Stimulated activated CD8-positive, alpha-beta memory T cell treated with anti-CD3 and anti-CD28 coated beads, Interleukin-7, amount 100 ng/mL, for 48 hours (primary cell): ENCODE measurements at places on chromosomes 11 and 22.
A peak's percentile ranks its signal among the peaks of the same experiment; 100 is the strongest.

GRCh38 chr11:72947229-72947628, 133.0 kb downstream of the ATG16L2 start:
- DNase-seq, result no peak

- DNase-seq, result peak; percentile 25
Observed at GRCh38 chr11:61507962-61508861, at the start of gene LRRC10B. LRRC10B (plus strand) TSS chr11:61508749; CDS start chr11:61508999, 250 bp downstream.

DNA sequence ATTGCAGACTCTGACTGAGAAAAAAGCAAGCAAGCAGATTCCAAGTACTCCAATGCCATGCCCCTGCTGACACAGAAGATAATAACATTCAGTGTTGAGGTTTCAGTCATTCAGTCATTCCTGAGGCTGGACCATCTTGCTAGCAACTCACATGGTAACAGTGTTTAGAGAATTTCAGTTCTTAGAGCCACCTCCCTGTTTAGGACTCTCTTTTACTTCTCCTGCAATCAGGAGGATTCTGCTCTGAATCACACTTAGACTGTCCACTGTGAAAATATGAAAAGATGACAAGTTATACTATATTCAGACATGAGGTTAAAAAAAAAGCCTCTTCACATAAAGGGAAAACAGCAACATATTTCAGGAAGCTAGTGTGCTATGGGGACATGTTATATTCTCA, 183.9 kb upstream of the CTSC start:
- DNase-seq, result no peak

DNA sequence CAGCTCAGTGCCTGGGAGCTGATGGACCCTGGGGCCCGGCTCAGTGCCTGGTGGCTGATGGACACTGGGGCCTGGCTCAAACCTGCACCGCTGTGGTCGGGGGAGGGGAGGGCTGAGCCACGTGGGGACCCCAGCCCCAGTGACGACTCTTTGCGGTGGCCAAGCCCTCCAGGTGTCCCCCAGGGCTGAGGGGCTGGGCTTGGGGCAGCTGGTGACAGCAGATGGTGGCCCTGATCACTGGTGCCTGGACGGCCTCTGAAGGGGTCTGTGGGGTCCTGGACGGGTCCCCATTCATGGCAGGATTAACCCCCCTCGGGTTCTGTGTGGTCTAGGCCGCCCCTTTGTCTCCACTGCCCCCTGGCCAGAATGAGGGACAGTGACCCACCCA, 3.4 kb upstream of the MUC5B start:
- DNase-seq, result no peak

DNA sequence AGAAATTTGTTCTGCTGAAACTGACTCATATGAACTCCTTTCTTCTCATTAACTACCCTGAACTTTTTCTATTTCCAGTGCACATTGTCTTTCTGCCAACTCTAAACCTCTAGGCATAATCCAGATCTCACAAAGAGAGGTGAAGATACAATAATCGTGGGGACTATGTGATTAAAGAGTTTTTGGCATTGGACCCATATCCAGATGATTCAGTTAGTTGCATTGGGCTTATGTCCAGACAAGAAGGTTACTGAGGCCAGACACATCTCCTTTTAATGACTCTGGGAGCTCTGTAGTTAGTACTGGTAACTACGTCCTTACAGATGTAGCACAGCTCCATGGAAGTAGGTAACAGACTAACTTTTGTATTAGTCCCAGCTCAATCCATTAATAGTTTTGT, 273.0 kb downstream of the CASP12 start:
- DNase-seq, result no peak

GRCh38 chr11:6417907-6418556, 862 bp downstream of the APBB1 start:
- DNase-seq, result no peak

DNA sequence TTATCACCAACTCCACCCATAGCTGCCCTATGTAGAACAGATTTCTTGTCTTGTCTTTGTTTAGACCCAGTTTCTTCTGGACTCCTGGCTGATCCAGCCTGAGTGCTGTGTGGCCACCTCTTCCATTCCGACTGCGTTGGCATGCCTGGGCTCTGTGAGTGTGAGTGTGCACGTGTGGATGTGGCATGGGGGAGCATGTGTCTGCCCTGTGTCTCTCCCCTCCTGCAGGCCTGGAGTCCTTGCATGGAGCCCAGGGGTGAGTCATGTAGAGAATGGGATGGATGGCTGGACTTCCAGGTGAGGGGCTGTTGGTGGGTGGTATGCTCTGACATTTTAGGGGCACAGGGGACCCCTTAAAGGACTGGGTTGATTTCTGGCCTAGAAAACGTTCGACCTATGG, 194.7 kb downstream of the GRIK4 start:
- no peak for DNase-seq

- DNase-seq, result no peak
Observed at GRCh38 chr22:32926600-32926999, 125.1 kb downstream of the TIMP3 start.

GRCh38 chr11:123568367-123568870, 86.0 kb downstream of the SCN3B start:
- DNase-seq, result no peak

DNA sequence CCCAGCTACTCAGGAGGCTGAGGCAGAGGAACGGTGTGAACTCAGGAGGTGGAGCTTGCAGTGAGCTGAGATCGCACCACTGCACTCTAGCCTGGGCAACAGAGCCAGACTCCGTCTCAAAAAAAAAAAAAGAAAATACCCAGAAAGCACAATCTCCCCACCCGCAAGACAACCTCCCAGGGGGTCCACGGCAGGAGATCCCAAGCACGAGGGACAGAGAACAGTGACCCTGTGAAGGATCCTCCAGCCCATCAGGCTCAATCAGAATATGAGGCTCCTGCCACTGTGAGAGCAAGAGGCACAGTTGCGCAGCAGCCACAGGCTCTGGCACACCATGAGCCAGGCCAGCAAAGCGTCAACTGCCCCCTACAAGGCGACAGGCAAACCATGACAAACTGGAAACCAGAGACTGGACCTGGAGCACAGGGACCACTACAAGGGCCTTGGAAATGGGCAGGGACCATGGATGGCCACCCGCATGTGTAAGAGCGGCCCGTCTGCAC, 164.8 kb upstream of the GRK3 start:
- no peak for DNase-seq

GRCh38 chr22:27028093-27028492, 370.7 kb downstream of the MIAT start:
- DNase-seq, result no peak

DNA sequence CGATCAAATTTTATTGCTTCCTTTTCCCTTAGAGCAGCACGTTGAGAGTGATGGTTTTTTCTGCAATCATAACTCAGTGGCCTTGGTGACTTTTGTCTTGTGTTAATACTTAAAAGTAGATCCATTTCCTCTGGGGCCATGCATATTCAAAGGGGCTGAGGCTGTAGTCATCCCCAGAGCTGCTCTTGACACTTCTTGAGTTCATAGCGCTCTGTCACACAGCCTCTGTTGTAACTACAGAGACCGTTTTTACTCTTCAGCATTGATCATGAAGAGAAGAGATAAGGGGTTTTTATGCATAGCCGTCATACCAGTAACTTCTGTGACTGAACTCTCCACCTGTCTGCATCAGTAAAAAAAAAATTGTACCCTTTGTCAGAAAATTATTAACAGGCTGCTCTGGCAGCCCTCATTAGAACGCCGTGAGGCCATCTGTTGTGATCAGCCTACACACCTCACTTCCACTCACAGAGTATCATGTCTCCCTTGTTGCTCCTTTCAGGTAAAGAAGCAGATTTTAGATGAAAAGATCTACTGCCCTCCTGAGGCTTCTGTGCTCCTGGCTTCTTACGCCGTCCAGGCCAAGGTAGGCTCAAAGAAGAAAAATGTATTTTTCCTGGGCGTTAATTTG, 38.4 kb downstream of the NF2 start:
- DNase-seq, result no peak

- no peak for DNase-seq
Observed at GRCh38 chr11:117621226-117621625, 175.8 kb downstream of the DSCAML1 start.

GRCh38 chr11:112440518-112440917, 179.9 kb upstream of the PLET1 start:
- no peak for DNase-seq

DNA sequence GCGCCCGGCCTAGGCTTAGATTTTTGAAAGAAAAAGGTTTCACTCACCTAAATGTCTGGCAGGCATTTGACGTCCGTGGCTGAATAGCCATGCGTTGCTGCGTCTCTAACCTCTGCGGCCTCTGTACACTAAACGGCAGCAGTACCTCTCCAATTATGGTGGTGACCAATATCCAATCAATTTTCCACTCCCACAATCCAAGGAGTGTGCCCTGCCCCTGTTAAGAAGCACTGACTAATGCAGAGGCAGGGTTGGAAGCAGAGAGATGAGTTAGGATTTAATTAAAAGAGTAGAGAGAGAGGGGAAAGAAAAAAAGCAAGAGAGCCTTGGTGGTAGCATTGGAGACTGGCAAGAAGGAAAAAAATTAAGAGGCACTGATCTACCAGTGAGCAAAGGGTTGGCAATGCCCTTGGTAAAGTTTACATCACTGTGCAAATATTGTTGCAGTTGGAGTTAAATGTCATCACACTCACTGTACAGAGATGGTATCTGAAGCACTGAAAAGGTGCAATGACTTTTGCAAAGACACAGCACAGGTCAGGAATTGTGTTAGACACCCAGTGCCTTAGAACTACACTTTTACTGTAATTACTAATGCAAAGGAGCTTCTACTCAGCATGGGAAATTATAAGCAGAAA, 526.7 kb downstream of the NTM start:
- DNase-seq, result no peak

- DNase-seq, result no peak
Observed at GRCh38 chr11:25733777-25734176, 598.2 kb upstream of the ANO3 start.

GRCh38 chr11:131204765-131205380, 165.5 kb upstream of the NTM start:
- DNase-seq, result no peak
